Sciatic nerve (tissue), 2 donors: ENCODE measurements at places on chromosomes 4 and X. TPM values are rescaled to one million over a fixed set of nuclear protein-coding genes. Genes with fewer than 3 reads are reported as not detected.

DNA sequence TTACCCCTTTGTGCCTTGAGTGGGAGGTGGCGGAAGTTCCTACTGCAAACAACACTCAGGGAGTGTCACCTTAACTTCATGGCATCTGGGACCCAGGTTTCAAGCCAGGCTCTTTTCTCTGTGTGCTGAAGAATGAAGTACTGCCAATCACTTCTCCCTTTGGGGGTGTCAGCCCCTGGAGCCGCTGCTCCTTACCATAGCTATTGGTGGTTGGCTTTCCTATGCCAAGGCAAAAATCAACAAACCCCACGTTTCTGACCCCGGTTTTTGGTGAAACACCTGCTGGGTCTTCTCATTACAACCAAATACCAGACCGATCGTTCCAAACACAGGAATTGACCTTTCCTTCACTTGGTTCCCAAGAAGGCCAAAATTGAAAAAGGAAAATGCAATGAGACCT lies 19.7 kb upstream of the SLC2A9 start:
- no peak for DNase-seq

VCX3B gene
- total RNA-seq: not detected

DNA sequence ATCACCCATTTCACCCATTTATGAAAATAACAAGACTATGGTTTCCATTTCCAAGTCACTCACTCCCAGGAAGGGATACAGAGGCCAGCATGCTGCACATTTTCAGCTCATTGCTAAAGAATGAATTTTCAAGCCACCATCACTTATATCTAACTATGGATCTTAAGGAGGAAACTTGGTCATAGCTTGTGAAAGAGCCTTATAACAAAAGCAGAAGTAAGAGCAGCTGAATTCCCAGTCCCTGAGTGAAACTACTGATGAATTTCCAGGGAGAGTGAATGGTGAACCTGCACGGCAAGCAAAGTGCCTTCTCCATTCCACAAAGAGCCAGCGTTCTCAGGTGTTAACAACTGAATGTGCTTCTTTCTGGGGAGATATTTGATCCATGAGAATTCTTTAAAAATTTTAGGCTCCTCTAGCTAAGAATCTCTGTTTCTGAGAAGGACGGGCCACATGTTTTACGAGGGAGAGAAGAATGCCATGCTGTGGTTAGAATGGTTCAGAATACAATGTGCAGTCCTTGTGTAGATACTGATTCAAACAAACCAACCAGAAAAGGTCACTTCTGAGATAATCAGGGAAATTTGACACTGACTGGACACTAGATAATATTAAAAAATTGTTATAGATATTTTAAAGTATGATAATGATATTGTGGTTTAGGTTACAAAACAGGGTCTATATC lies 24.0 kb downstream of the BTC start:
- DNase-seq: no peak

DNA sequence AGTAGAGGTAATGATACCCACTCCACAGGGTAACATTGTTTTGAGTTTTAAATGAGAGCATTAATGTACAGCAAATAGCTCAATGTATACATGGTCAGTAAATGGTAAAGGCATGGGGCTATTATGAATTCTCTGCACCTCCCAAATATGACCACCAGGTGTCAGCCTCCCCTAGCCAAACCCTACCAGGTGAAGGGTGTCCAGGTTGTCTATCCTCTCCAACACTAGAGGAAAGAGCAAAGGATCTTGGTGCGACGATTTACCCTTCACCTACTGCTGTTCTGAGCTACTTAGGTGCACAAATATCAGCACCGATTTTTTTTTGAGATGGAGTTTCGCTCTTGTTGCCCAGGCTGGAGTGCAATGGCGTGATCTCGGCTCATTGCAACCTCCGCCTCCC lies 26.5 kb upstream of the XIAP start:
- no peak for DNase-seq

SPOCK3 gene
- not detected for total RNA-seq

TSPAN7 gene
- 46.2 TPM for total RNA-seq

DNA sequence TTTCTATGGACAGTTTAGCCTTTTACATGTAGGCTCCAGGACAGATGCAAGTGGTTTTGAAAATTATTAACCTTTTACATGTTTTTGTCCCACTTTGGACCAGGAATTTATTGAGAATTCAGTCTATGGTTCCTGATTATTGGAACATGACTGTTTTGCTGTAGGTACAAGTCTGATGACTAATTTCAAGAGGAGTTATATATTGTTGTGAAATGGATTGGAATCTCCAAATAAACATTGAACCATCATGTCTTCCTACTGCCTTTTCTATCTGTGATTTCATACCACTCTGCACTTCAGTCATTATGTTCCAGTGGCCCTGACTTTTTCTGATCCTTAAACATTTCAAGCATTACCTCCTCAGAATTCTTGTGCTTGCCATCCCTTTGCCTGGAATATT lies 35.9 kb downstream of the TBC1D19 start:
- no peak for DNase-seq

DNA sequence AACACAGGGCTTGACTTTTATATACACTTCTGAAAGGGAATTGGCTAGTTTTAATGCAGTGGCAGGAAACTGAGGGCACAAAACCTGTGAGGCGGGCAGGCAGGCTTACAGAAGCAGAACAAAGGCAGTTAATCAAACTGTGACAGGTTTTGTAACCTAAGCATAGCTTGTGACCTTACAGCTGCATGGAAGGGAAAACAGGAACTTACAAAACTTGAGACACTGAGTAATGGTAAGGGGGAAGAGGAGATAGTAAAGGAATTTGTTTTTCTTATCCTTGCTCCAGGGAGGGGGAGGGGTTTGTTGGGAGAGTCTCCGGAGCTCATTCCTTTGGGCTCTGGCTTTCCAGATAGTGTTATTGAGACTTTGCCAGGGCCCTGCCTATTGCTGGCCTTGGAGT lies 55.6 kb downstream of the SLITRK4 start:
- no peak for DNase-seq

GRCh38 chr4:170015285-170015684 lies 10.9 kb downstream of the MFAP3L start:
- DNase-seq: no peak

GRCh38 chr4:2765832-2766526 lies 9.8 kb upstream of the TNIP2 start:
- no peak for DNase-seq

DNA sequence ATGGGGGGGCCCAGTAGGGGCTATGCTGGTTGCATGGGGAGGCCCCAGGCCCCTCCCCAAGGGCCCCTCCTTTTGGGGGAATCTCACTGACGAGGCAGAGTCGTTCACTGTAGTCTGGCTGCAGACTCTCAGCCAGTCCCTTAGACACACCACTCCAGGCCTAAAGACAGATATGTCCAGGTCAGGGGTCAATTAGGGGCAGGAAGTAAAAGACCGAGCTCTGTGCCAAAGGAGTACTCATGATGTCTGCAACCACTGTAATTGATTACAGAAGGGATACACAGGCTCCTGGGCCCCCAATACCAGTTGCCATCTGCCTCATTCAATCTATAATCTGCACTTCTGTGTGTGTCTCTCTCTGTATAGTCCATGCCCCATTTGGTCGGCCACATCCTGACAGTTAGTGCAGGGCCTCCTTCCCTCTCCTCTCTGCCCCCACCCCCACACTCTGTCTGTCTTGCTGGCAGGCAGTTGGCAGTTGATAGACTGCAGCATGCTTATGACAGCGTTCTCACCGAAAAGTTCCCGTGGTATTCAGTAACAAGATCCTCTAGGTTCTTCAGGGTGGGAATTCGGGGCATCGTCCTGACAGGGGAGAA lies 1.3 kb upstream of the CXorf65 start:
- DNase-seq: no peak

GRCh38 chrX:43559644-43560043 lies 96.5 kb upstream of the MAOA start:
- DNase-seq: peak; percentile 57

FABP2 gene
- total RNA-seq: not detected

- DNase-seq: no peak
These were observed 2.6 kb downstream of the SH2D1A start for GRCh38 chrX:124348885-124349453.
